ENCODE measurements at places on chromosomes 11 and 22. TPM values are rescaled to one million over a fixed set of nuclear protein-coding genes. Genes with fewer than 3 reads are reported as not detected.

CD3D gene
- total RNA-seq, result not detected

ELFN2 gene
- total RNA-seq, result 1.2 TPM

- peaks cover 1% of the 10 kb centered on the region for H3K27me3 ChIP-seq
- no peaks in the 10 kb centered on the region for H3K4me1 ChIP-seq
- peaks cover 13% of the 10 kb centered on the region for H3K36me3 ChIP-seq
- DNase-seq, result no peak
- no peak overlapping the region for H3K27ac ChIP-seq
- peak overlapping the region; percentile 66 for H3K4me3 ChIP-seq
Measured at GRCh38 chr22:34096770-34097169, 176.5 kb upstream of the LARGE1 start.

- H3K36me3 ChIP-seq, result no peaks in the 10 kb centered on the region
- peaks cover 4% of the 10 kb centered on the region for H3K27me3 ChIP-seq
- DNase-seq, result peak; percentile 8
- H3K4me1 ChIP-seq, result peaks cover 7% of the 10 kb centered on the region
- peak overlapping the region; percentile 68 for H3K27ac ChIP-seq
- H3K4me3 ChIP-seq, result no peak overlapping the region
Measured at GRCh38 chr11:96045622-96046456, 121.9 kb upstream of the MTMR2 start.

- H3K27ac ChIP-seq, result no peak overlapping the region
- no peaks in the 10 kb centered on the region for H3K4me1 ChIP-seq
- DNase-seq, result no peak
Measured at GRCh38 chr11:34473603-34474169, 35.0 kb downstream of the CAT start.
